ENCODE measurements at places on chromosomes 6 and 20.

- no peak for DNase-seq
Measured at GRCh38 chr6:34969662-34970265, 80.7 kb downstream of the ANKS1A start.

DNA sequence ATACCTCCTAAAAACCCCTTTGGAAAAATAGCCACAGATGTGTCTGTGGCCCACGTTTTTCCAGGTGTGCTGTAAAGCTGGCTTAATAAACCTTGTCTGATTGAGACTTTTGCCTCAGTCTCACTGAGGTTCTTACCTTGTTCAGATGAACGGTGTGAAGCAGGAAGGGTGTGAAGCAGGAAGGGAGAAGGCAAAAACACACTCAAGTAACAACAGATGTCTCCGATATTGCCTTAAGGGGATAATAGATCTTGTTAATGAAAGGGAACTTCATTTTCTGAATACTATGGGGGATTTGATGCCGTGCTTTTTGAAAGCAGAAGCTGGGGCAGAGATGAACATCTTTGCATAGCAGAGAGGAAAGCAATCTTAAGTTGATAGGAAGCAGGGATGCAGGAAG is 37.8 kb downstream of the EDN1 start:
- no peak for DNase-seq

DNA sequence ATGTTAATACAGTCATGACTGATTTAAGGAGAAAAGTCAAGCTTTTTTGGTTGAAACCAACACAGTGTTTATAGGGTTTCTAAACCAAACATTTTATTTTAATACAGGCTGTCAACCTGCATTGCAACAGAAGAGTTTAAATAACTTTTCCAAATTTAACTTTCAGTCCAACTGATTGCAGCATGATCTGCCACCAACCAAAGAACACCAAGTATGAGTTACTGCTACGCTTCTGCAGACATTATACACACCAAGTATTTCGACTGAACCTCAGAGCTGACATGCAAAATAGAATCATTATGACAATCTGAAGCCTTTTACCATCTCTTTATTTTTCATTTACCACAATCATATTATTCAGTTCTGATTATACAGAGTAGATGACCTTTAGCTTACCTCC is 151.2 kb upstream of the DST start:
- DNase-seq = no peak

- no peak for DNase-seq
Measured at GRCh38 chr20:51391926-51392325, 150.6 kb downstream of the NFATC2 start.

- no peak for DNase-seq
Measured at GRCh38 chr20:41155261-41155660, 17.9 kb downstream of the PLCG1 start.

- DNase-seq = no peak
Measured at GRCh38 chr6:136411453-136412354, 122.1 kb upstream of the BCLAF1 start.

DNA sequence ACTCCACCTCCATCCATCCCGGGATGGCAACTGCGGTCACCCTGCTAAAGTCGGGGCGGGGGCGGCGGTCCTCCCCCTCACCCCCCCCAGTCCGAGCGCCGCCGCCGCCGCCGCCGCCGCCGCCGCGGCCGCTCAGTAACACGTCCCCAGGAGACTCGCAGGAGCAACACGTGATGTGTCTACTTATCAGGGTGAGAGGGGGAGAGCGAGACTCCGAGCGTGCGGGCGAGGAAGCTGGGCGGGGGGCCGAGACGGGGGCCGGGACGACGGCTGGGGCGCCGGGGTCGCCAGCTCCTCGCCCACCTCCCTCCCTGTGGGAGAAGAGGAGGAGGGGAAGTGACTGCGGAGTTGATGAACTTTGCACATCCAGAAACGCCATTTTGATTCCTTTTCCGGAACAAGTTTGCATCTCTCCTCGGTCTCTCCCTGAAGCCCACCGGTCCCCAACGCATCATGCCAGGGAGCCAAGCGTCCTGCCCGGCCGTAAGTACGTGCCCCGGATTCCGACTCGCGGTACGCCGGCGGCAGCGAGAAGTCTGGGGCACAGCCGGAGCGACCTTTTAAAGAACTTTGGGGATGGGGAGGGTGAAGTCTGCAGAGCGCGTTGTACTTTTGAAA is at the start of gene RREB1:
Gene RREB1, plus strand, starts transcription at position 384 of the 618 bp plus-strand sequence. CDS start 73,951 bp downstream, outside the sequence.
- DNase-seq = peak; percentile 68

DNA sequence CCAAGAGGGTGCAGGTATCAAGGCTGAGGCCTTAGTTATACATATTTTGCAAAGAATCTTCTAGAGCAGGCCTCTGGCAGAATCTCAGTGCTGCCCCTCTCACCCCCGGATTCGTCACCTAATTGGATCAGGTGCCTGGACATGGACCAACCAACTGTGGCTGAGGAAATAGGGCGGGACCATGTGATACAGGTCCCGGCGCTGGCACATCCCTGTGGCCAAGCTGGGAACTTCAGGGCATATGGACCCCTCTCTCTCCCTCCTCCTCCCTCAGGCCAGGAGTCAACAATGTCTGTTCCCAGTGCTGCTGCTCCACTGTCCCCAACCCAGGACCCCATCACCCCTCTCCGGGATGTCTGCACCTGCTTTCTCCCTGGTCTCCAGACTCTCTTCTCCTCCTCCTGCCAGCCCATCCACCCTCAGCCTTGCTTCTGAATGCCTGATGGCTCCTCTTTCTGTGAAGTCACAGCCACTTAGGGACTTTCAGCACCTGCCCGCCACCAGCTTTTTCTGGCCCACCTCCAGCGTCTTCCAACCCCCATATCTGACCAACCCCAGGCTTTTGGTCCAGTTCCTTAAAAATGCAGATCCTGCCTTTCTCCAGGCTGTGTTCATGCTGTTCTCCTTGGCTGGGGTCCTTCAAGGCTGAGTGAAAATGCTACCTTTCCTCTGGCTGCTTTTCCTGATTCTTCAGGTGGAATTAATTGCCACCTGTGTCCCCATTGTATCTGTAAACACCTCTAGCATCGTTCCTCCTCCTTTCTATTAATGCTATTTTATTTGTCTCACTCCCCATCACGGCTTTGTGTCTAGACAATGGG is 19.0 kb upstream of the MLN start:
- no peak for DNase-seq

GRCh38 chr6:21309807-21310221 is 283.7 kb upstream of the SOX4 start:
- DNase-seq = no peak

- DNase-seq = no peak
Measured at GRCh38 chr6:13212538-13212937, 115.8 kb downstream of the TBC1D7 start.

DNA sequence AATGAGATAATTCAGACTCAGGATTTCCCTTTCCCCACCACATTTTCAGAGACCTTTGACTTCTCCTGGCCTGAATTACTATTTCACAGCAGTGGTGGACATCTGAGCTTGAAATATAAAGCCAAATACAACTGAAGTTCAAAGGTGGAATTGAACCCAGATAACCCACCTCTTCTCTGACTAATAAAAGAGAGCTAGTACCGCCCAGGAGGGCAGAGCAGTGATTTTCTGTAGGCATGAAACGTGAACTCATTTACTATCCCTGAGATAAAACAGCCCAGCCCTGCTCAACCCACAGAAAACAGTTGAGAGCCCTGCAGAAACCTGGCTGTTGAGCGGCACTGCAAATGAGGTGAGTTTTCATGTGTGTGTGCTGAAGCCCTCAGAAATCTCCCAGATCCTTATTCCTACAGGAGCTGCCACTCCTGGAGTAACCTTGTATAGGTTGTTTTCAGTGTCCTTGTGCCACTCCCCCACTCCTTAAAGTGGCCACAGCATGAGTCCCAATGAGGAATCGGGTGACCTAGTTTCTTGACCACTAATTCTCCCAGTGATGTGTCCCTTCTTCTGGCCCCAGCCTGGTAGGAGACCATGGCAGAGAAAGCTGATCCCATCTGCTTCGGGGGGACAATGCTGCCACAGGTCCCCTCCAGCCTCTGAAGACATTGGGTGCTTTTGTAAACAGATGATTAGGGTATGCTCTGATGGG is 99.2 kb downstream of the NOL4L start:
- DNase-seq = no peak

DNA sequence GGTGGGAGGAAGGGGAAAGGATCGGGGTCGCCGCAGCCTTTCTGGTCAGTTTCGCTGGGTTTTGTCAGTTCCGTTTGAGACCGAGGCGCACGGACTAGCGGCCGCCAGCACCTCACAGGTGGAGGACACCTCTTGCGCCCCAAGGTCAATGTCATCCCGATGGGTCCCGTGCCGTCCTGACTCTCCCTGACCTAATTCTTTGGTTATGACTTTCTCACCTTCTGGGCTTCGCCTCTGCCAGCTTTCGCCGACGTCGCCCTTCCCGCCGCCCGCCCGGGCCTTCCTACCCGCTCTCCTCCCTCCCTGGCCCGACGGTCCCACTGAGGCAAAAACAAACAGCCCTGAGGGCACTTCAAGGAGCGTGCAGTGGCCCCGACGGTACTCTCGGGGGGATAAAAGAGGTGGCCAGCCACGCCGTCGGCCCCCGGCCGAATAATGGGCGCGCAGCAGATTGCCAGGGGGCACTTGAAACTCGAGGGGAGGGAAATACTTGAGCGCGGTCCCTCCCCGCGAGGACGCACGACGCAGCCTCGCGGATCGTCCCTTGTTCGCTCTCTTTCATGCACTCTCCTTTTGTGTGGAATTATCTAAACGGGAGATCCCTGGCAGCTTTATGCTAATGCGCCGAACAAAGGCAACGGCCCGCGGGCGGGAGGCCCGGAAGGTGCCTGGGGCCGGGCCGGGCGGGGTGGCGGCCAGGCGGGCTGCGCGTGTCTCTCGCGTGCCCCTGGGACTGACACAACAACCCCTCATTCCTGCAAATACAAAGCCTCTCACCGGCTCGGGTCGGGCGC is 3.9 kb upstream of the INSM1 start:
- DNase-seq = no peak

- DNase-seq = no peak
Measured at GRCh38 chr6:118335325-118335816, 212.7 kb upstream of the PLN start.

GRCh38 chr6:35640017-35640664 is 48.6 kb downstream of the FKBP5 start:
- no peak for DNase-seq

DNA sequence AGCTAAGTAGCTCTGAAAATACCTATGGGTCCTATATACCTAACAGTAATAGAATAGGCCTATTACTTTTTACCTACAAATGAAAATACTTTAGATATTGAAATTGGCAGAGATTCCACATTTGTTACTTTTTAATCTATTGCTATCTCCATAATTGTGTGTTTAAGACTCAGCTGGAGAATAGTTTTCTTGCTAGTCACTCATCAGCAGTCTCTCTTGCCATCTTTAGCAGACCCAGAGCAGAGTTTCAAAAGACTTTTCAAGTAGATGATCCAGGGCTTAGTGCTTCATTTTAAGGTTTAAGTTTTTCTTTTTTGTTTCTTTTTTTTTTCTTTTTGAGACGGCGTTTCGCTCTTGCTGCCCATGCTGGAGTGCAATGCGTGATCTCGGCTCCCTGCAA is 12.9 kb downstream of the ANKS1A start:
- DNase-seq = no peak

- no peak for DNase-seq
Measured at GRCh38 chr6:30321692-30322388, 4.9 kb upstream of the TRIM39 start.

GRCh38 chr6:131998255-131998982 is 47.2 kb upstream of the CCN2 start:
- DNase-seq = no peak

GRCh38 chr6:125192610-125192930 is 39.0 kb downstream of the TPD52L1 start:
- DNase-seq = no peak

DNA sequence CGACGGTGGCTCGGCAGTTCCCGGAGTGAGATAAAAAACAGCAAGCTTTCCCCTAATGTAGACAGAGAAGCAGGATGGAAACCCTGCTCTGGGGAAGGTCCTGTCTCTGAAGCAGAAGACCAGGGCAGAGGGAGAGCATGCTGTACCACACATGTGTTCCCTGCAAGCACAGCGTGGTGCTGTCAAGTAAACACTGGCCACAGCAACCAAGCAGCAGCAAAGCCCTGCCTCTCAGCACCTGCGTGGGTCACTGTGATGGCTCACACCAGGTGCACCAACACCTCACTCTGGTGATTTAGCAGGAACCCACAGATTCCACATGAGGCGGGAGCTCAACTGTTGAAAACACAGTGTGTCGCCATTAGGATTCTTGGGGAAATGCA is 65.2 kb upstream of the TXNDC5 start:
- DNase-seq = no peak

GRCh38 chr6:134721060-134721405 is 228.9 kb downstream of the ALDH8A1 start:
- no peak for DNase-seq

Measured in stimulated activated CD4-positive, alpha-beta T cell treated with anti-CD3 and anti-CD28 coated beads, Interleukin-4, amount 100 ng/mL, for 24 hours (primary cell).